ENCODE measurements at places on chromosomes 11 and 22.

GRCh38 chr11:133476570-133477250 is 55.6 kb downstream of the OPCML start:
- no peak for DNase-seq

- DNase-seq, result no peak
These were observed 102.2 kb downstream of the NAT10 start for GRCh38 chr11:34207487-34208180.

GRCh38 chr22:37079668-37080171 is 28.2 kb downstream of the KCTD17 start:
- DNase-seq, result peak; percentile 68

DNA sequence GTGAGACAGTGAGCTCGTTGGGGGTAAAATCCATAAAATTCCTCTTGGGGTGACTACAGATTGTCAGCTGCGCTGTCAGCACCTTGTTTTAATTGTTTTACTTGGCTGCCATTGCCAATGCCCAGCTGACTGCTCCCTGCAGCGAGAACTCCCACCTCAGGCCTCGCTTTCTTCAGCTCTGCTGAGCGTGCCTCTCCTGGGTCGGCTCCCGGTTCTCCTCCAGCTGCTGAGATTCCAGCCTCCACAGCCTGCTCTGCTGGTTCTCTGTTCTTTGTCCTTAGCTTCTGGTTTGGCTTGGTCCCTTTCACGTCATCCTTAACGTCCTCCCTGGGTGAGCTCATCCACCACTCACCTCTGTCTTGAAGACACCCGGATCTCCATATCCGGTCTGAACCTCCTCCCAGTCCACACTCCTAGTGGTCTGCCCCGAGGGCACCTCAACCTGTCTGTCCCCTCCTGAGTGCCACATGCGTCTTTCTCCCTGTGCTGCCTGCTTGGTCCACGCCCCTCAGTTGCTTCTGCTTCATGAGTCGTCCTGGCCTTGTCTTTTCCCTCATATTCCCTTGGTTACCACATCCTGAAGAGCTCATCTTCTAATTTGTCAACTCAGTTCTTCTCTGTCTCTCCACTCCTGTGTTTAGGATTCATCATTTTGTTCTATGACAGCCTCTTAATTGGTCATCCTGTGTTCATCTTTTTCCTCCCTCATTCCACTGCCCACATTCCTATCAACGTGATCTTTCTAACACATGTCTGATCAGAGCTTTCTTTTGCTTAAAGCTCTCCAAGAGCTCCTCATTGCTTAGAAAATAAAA is 35.6 kb downstream of the BMAL1 start:
- DNase-seq, result no peak

DNA sequence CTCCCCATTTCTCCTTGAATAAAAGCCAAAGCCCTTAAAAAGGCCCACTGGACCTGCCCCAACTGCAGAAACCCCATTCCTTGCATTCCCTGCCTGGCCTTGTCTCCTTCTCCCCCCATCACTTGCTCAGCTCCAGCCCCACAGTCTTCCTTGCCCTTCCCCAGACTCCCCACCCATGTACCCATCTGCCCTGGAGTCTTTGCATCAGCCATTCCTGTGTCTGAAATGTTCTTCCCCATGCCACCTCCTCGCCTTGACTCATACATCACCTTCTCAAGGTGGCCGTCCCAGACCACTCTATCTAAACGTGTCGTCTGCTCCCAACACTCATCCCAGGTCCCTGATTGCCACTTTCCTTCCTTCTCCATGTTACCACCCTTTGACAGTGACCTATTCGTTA is 77.4 kb upstream of the SHANK2 start:
- no peak for DNase-seq

GRCh38 chr22:36505998-36506635 is 723 bp downstream of the FOXRED2 start:
- DNase-seq, result no peak

GRCh38 chr22:43789452-43789851 is 22.7 kb downstream of the EFCAB6 start:
- DNase-seq, result no peak

All from inflammatory macrophage treated with lipopolysaccharide for 4 hours (primary cell).